Renal cortical epithelial cell (primary cell): ENCODE measurements at places on chromosomes 7 and 10. TPM values are rescaled to one million over a fixed set of nuclear protein-coding genes. Genes with fewer than 3 reads are reported as not detected.

GRCh38 chr7:51446785-51447184 lies 130.2 kb upstream of the COBL start:
- no peak for DNase-seq

DNA sequence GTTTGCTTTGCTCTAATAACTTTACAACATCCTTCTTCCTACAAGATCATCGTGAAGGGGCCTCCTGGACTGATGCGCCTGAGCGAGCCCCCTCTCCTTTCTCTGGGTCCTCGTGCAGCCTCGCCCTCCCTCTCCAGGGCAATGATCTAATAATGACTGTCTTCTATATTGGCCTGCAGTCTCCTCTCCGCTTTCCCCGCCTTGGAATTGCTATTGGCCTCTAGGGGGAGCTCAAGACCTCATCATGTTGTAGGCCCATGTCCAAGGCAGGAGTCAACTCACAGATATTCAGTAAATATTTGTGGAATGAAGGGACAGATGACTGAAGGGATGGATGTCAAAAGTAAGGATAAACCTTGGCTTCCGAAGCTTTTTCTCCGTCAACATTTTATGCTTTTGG lies 1180.3 kb downstream of the TYW1 start:
- DNase-seq, result peak; percentile 22

GRCh38 chr7:47264021-47264651 lies 317.8 kb downstream of the TNS3 start:
- no peak for DNase-seq

Gene SFTPA1
- total RNA-seq, result not detected in 2 replicates
